ENCODE measurements at places on chromosomes 11 and 22.

DNA sequence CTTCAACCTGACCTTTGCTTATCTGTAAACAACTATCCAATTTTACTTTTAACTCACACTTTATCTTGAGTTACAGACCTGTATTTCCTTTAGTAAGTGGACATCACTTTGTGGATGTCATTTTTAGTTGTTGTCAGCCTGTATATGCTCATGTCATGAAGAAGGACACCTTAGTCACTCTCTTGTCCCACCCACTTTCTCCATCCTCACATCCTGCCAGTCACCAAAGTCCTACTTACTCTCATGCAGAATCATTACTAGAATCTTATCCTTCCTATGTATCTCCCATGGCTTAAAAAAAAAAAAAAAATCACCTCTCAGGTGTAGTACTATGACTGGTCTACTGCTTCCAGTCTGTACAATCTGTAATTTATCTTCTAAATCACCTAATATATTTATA, 43.3 kb downstream of the SESN3 start:
- no peak for DNase-seq

- DNase-seq: no peak
These were observed 213.4 kb upstream of the PITPNB start for GRCh38 chr22:28132466-28132865.

- no peak for DNase-seq
These were observed 74.2 kb downstream of the YAP1 start for GRCh38 chr11:102184269-102184987.

- DNase-seq: no peak
These were observed 25.0 kb upstream of the KRTAP5-7 start for GRCh38 chr11:71502026-71502425.

DNA sequence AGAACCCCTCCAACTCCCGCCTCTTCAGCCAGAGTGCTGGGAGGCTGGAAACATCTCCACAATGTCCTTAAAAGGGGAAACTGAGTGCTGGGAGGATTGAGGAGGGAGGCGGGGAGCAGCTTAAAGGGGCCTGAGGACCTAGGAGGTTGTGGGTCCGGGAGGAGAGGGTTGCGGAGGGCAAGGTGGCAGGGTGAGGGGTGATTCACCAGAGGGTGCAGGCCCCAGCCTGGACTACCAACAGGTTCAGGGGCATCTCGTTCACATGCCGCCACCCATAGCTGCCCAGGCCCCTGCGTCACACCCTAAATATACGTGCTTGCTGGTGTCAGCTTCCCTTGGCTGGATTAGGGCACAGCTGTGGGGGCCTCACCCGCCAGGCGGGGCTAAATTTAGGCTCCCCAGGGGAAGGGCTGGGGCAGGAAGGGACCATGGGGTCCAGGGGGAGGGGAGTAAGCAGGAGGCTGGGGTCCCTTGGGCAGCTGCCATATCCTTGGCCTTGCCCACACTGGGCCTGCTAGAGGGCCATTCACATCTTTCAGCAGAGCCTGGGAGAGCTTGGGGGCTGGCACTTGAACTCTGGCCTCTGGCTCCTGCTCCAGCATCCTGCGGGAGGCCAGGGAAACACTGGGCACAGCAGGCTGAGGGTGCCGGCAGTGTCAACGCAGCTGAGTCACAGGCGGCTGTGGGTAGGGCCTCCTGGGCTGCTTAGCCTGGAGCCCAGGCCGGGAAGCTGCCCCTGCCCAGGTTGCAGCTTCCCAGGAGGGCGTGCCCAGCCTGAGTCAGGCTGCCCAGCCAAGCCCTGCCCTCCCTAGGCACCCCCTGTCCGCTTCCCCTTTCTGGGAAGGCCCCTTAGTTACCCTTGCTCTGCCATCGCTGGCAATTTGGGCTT, 1.3 kb downstream of the EHBP1L1 start:
- no peak for DNase-seq

DNA sequence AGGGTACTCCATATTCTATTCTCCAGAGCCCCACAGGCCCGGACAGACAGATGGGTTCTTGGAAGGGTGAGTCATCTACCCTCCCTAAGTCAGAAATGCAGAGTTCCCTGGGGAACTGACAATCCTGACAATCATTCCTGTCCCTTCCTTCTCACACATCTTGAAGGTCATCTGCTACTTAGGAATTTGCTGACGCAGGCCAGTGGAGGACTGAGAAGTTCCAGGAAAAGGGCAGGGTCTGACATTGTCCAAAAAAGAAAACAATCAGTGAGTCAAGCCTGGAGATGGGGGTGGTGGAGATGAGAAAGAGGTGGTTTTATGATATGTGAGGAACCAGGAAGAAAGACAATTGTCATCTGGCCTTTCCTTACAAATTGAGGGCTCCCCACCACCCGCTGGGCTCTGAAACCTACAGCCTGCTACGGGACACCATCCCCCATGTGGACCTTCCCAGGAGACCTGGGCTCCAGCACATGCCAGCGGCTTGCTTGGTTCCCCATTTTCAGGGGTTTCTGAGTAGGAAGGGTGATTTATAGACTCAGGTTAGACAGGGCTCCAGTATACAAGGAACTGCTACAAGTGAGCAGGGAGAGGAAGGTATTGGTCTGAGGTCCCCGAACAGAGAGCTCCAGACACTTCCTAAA, 12.9 kb downstream of the CD59 start:
- no peak for DNase-seq

DNA sequence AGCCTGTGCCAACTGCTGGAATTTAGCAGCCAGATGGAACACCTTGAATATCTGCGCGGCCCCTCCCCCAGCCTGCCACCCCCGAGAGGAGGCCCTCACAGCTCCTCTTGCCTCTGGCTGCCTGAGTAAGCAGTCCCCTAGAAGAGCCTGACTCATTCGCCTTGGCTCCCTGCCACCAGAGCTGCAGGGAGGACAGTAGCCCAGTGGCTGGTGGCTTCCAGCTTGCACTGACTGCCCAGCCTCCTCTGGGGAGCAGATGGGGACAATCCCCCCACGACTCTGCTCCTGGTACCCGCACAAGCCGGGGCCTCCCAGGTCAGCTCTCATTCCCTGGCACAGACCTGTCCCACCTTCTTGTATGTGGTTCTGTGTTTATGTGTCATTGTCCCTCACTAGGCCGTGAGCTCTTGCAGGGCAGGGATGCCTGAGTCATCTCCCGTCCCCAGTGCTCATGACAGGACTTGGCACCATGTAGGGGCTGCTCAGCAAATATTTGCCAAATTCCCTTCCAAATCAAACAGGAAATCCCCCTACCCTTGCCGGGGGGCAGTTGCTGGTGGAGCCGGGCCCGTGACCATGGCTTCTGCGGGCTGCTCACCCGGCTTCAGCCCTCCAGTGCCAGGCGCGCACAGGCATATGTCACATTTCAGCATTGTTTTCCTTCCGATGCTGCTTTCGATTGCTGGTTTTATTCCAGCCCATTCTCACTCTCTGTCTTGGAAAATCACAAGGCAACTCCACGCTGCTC, 43.6 kb downstream of the CACNG2 start:
- DNase-seq: no peak

DNA sequence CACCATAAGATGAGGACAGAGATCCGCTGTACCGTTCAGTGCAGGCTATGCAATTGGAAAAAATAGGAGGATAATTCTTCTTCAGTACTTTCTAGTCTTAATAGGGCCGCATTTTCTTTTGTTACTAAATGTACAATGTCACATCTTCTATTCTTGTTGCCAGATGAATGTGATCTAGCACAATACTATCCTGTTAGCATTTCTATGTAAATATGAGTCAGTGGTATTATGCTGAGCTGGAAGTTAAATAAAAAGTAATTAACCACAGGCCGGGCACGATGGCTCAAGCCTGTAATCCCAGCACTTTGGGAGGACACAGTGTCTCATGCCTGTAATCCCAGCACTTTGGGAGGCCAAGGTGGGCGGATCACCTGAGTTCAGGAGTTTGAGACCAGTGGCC, 24.4 kb upstream of the BIRC3 start:
- DNase-seq: no peak

DNA sequence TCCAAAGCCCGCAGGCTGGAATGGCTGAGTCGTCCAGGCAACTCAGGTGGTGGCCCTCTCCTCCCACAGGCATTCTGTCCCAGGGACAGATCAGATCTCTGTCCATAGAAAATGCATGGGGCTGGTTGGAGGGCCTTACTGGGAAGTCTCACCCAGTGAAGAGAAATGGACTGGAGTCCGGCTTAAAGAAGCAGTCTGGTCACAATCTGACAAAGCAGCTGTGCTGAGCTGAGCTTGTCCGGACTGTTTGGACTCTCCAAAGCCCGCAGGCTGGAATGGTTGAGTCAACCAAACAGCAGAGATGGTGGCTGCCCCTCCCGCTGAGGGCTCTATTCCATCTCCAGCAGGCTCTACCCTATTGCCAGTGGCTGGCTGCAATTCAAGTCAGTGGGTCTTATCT, 14.4 kb upstream of the DEPDC7 start:
- DNase-seq: no peak
